D721Med (cell line): ENCODE measurements at places on chromosomes 13 and 19.

GRCh38 chr19:13146763-13147563 lies 3.2 kb downstream of the STX10 start:
- no peak for DNase-seq

GRCh38 chr13:89980896-89981295 lies 1366.6 kb upstream of the MIR17HG start:
- no peak for DNase-seq

GRCh38 chr13:46318986-46319385 lies 68.1 kb downstream of the RUBCNL start:
- DNase-seq = no peak

GRCh38 chr13:97224544-97225300 lies 2.6 kb downstream of the MBNL2 start:
- DNase-seq = no peak

DNA sequence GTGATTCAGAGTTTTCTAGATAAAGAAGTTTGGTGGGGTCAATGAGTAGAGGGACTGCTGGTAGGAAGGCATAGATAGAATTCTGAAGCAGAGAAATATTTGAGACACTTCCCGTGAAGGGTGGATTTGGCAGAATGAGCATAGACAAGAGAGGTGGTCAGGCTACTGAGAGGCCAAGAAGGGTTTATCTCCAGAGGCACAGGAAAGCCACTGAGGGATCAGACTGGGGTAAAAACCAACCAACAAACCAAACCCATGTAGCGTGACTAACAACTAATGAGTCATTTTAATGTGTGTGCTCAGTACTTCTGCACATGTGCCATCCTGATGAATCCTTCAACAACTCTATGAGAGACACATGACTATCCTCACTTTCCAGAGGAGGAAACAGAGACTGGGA lies 60.0 kb upstream of the SERP2 start:
- no peak for DNase-seq

DNA sequence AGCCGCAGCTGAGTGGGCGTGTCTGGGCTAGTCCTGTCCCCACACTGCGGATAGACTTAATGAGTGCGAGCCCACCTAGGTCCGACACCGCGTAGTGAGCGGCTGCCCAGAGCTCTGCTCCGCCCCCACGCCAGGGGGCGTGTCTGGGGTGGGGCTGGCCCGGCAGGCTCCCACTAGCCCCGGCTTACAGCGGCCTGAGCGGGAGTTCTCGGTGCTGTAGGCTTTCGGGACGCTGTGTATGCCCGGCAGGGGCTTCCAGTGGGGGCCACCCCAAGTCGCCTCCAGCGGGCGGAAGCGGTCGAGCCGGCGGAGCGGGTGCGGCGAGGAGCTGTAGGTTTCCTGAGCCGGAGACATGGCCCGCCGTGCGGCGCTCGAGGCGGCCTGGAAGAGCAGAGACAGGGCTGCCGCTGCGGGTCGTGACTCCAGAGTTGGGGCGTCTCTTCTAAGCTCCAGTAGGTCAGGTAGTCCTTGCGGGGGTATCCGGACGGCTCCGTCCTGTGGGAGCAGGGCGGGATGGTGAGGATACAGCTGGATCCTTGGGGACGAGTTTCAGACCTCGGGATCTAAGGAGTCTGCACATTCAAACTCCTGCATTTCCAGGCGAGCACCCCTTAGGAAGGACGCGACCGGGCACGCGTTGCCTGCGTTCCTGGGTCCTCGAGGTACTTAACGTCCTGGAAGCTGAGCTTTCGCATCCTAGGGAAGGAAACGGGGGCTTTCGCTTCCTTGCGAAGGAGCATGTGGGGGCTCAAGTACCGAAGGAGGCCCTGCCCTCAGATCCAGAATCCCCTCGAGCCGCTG lies 1.2 kb downstream of the CGB7 start:
- peak; percentile 98 for DNase-seq

DNA sequence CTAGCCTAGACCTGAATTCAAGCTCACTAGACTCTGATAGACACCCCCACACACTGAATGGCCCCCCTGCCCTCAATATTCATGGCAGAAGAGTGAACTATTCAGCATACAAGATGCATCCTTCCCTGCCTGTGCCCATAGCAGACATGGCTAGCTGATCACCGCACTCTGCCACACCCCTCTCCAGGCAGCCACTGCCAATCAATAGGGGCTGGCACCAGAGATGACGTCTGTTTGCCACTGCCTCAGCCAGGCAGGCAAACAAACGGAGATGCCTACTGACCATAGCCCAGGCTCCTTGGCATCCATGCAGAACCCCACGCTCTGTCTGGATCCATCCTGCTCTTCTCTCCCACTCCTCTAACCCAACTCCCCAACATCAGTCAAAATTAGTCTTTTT lies 13.8 kb upstream of the NPAS1 start:
- no peak for DNase-seq

DNA sequence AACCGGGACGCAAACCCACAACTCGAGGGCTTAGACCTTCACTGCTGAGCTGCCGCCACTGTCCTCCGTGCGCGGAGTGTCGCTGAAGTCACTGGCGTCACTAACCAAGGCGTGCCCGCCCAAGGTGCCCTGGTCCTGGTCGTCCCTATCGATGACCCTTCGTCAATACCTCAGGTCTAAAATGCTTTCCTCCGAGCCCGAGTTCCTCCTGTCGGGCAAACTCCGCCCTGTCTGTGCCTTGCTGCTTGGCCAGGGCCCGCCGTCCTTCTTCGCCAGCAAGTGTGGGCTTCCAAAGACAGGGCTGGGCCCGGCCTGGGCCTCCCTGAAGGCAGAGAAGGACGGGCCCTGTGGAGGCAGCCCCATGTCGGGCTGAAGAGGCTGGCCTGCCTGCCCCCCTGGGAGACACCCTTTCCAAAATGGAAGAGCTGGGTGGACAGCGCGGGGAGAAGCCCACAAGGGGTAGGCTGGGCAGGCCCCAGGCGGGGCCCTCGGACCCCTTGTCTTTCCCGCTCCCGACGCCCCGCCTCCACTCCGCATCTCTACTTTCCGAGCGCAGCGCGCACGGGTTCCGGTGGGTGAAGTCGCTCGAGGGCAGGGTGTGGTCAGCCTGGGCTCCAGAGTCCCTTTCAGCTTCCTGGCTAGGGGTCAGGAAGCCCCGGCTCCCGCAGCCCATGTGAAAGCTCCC lies 13.4 kb downstream of the RB1 start:
- DNase-seq = no peak

DNA sequence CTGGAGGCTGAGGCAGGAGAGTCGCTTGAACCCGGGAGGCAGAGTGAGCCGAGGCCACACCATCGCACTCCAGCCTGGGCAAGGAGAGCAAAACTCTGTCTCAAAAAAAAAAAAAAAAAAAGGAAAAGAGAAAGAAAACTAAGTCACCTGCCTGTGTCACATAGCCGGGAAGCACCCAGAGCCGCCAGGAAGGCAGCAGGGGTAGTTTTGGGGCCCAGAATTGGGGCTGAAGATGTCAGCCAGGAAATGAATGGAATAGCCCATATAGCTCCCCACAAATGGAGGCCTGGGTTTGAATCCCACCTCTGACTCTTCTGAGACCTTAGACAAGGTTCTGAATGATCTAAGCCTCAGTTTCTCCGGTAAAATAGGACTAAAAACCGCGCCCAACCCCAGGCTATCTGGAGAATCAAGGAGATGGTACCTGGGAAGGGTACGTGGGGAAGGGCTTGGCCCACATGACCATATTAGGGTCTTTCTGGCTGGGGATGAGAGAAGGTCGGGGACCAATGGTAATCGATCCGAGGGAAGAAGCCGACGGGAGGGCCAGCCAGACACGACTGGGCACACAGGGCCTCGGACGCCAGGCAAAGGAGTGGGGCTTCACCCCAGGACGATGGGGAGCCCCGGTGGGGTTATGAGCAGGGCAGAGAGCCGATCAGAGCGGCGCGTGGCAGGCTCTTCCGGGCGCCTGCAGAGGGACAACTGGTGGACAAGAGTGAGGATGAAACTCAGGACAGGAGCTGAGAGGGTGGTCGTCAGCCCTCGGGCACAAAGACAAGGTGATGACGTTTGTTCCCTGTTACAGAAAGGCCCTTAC lies 14.4 kb downstream of the CCDC124 start:
- DNase-seq = no peak

- DNase-seq = no peak
Measured at GRCh38 chr13:36675213-36675536, 1.4 kb downstream of the SERTM1 start.

DNA sequence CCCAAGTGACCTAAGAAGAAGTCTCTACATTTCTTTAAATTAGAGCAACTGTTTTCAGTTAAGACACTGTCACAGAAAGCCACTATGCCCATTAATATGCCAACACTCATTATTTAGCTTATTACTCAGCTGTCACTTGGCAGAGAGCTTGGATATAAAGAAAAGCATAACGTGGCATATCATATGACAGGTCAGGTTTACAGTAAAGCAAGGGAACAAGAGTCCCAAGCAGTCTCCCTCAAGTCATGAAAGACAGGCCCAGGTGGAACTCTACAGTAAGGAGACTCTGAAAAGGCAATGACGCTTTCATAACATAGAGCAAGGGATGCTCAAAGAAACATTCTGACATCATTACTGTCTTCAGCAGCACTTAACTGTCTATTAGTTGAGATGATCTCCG lies 6.3 kb downstream of the LHFPL6 start:
- DNase-seq = no peak

DNA sequence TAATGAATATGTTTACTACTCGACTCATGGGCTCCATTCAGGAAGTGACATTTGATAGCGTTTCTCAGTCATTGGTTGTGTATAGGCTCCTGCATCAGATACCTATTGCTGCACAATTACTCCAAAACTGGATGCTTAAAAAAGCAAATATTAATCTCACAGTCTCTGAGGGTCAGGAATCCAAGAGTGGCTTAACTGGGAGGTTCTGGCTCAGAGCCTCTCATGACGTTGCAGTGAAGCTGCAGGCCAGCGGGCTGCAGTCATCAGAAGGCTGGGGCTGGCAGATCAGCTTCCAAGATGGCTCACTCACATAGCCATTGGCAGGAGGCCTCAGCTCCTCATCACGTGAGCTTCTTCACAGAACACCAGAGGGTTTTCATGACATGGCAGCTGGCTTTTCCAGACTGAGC lies 525.1 kb upstream of the NBEA start:
- DNase-seq = no peak

DNA sequence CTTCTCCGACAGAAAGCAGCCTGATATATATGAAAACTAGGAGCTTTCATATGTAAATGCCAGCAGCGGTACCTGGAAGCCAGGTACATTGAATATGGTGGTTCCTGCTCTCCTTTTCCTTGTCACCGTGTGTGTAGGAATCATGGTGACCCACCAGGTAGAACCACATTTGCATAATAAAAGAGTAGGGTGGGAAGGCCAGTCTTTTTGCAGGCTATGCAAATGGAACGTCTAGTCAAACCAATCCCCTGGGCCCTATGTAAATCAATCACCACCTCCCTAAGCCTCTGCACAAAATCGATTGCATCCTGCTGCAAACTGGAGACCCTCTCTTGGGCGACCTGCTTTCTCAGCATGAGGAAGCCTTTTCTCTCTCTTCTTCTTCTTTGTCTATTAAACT lies 22.2 kb upstream of the ZNF181 start:
- DNase-seq = no peak

DNA sequence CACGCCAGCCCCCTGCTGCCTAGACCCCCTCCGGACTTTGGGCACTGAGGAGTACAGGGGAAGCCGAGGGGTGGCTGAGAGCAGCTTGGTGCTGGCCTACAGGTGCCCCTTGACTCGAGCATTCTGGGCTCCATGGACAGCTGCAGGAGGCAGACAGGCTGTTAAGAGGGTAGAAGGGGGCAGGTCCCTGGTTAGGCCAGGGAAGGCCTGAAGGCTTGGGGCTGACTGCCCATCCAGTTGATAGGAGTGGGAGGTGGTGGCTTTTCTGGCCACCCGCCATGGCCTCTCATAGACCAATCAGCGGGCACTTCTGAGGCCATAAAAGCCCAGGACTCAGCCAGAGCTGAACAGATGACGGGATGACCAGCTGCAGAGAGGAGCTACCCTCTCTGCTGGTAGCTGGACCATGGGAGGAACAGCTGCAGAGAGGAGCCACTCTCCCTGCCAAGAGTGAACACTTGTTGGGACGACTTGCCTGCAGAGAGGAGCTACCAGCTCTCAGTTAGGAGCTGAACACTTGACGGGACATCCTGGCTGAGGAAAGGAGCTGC lies 10.7 kb upstream of the SUPT20H start:
- no peak for DNase-seq

GRCh38 chr13:93996481-93996880 lies 483.0 kb downstream of the DCT start:
- no peak for DNase-seq

- DNase-seq = no peak
Measured at GRCh38 chr13:48178126-48178525, 54.9 kb upstream of the ITM2B start.

DNA sequence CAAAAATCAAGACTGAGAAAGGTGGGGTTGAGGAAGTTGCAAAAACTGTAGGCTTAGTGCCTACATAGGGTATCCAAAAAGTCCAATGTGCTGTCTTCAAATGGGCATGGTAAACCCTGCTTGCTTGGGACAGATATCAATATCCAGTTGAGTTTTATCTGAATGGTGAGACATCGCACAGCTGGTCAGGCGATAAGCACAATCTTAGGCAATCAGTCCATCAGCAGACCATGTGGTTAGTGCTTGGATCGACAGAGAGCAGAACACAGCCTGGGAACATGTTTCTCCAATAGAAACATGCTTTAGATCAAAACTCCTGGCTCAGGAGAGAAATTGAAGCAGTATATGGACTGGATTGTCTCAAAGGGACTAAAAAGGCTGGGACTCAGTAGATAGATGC lies 151.3 kb upstream of the IPO5 start:
- no peak for DNase-seq

- no peak for DNase-seq
Measured at GRCh38 chr13:46603165-46603603, 50.2 kb downstream of the LRCH1 start.

DNA sequence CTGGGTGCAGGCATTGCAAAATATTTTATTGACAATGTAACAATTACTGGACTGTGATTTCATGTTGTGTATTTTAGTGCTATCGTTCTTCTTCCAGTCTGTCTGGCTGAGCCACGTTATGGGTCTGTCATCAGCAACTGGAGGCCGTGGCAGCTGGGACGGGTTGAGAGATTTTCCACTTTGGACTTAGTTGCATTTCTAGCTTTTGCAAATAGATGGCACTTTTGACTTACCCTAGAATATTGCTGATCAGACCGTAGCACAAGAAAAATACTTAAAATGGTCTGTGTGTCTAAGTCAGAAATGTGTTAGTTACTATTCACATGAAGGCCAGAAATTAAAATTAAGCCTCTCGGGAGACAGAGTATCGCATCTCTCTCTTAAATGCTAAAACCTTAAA lies 211.1 kb downstream of the TEX29 start:
- no peak for DNase-seq

DNA sequence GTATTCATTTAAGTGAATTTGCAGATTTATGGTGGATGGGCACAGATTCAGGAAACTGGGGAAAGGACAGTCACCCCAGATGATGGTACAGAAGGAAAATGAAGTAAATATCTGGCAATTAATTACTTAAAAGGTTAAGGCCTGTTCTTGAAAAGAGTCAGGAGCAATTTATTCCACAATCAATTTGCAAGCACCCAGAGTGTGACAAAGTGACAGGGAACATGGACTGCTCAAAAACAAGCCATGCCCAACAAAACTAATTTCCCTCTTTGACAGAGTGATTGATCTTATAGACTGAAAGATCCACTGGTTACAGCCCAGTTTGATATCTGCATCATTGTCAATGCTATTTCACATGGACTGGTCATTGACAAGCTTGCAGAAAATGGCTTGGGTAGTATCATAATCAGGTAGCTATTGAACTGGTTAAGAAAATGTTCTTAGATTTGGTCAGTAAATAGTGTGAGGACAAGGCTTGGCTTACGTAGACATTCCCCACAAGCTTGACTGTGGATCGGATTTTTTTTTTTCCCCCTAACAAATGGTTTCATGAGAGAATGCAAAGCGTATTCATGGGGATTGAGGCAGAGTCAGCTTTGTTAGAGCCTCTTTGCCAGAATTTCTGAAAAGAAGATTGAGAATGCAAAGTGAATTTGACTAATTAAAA lies 584.6 kb downstream of the GPC6 start:
- DNase-seq = no peak
